ENCODE measurements at places on chromosomes 2 and 18. TPM values are rescaled to one million over a fixed set of nuclear protein-coding genes. Genes with fewer than 3 reads are reported as not detected.
A peak's percentile ranks its signal among the peaks of the same experiment; 100 is the strongest.

DNA sequence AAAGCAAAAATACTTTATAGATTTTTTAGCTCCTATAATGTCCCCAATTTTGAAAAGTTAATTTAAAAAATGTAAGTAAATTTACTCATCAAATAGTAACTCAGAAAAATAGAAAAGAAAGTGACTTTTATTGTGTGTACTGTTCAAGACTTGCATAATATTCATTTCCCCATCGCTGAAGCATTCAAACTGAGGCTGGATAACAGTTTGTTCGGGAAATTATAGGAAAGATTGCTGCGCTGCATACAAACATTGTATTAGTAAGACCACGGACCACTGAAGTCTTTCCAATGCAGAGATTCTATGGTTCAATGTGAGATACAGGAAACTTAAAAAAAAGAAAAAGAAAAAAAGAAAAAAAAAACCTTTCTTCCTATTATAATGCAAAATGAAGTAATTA is 10.4 kb downstream of the STK17B start:
- DNase-seq, result no peak

DNA sequence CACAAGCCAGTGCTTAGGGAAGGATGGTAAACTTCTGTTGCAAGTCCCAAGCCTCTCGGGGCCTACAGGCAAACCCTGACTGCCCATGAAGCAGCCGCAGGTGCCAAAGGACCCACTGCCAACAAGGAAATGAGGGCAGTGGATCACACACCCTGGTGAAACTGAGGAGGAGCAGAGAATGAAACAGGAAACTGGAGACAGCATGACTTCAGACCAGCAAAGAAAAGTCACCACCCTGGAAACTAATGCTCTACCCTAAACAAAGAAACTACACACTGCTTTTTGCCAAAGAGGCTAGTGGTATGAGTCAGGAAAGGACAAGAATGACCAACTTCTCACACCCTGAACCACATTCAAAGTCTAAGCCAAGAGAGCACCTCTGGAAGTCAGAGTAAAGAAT is 97.2 kb downstream of the MYO5B start:
- DNase-seq, result no peak

- no peak for DNase-seq
Observed at GRCh38 chr2:198004921-198005829, 200.8 kb downstream of the PLCL1 start.

DNA sequence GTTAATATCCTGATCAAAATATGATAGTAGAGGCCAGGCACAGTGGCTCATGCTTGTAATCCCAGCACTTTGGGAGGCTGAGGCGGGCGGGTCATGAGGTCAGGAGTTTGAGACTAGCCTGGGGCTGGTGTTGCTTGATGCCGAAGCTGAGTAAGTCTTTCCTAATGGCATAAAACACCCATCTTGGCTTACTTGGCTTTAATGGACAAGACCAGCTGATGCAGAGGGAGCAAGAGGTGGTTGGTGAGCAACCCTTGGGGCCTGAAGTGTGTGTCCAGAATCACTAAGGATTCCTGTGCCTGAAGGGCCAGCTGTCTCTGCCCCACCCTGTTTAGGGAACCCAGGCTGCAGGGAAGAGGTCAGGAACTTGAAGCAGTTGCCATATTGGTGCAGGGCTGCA is 217.2 kb downstream of the ARL4C start:
- no peak for DNase-seq

DNA sequence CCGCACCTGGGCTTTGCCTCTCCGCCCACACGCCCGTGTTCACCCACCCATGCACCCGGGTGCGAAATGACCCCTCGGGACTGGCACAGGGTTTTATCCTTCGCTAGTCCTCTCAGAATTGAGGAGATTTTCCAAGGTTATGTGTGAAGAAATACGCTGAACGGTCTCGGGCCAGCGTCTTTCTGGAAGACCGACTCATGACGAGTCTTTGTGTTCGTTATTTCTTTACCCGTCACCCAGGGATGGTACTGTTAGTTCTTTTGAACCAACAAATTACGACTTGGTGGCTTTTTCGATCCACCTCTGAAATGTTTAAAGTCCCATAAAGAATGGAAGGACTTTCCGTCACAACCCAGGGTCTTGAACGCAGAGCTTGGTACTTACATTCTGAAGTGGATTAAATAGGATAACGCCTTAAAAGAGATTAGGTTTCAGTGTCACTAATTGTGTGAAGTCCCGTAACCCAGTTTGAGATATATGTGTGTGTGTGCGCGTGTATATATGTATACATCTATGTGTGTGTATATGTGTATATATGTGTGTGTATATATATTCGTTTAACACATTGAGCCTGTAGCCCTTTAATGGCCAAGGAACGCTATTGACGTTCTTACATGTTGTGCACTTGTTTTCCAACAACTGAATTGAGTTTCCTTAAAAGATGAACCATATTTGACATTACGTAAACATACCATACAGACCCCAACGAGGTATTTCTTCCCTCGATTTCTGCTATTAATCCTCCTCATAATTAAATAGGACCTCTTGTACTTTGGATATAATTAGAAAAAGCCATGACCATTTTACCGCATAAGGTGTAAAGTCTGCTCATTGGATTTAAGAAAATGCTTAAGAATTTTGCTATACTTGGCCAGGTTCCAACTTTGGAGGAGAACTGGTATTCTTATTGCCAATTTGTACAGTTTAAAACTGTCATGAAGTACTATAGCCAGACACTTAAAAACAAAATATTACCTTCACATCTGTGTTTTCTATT is 889 bp downstream of the ZC3H15 start:
- peak; percentile 13 for DNase-seq

DNA sequence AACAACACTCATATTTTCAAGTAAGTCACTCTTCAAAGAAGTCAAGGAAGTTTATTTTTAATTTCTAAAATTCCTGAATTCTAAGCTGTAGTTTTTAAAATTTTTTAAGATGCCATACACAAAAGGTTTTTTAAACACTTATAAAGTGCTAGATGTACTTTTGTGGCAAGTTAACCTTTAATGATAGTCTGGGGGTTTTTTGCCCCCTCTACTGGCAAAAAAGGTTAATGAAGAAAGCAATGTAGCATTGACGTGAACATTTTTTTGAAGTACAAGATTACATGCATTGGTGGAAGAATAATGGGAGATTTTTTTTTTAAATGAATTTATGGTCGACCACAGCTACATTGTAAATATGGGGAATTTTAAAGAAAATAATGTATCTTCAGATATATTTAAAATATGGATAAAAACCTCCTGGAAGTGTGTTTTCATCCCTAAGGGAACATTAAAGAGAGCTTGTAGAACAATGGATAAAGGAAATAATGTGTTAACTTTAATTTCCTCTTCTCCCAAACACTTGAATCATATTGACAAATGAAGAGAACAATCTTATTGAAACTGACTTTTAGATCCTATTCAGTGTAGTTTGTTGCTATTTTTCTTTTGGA is 12.6 kb downstream of the ITPRID2 start:
- DNase-seq, result peak; percentile 45

DNA sequence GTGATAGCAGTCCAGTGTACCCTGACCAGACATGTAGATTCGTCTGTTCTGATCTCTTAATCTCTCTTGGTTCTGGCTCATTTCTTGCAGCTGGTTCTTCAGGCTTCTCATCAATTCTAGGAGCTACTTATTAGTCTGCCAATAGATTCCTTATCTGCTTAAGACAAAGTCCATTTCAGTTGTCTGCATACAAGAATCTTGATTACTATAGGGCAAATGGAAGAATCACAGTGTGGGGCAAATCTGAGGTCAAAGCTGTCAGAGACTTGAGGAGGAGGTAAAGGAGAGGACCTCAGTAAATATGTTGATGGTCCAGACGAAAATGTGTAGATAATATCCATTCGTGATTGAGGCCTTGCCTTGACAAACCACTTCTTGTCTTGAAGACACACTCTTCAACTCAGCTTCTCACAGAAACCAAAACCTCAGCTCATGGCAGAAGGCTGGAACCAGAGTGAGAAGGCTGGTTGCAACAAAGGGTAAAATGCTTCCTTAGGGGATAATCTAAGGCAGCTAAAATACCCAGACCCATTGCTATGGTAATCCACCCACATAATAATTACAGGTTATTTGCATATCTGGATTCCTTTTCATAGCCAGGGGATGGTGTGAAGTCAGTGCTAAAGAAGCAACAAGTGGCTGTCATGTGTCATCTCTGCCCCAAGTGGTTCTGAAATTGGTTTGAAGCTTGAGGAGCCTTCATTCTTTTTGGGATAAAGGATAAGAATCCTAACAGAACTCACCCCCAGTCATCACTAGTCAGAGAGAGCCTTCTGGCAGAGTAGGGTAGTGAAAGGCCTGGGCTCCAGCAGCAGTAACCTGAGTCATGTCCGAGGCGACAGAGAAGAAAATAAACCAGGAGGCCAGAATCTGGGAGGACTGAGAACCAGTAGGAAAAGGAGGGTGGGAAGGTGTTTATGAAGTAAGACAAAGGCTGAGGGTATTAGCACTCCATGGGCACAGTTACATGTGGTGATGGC is 29.2 kb upstream of the PELI1 start:
- no peak for DNase-seq

- no peak for DNase-seq
Observed at GRCh38 chr2:141835103-141835502, 295.7 kb downstream of the LRP1B start.

GRCh38 chr2:237604960-237605359 is 14.4 kb upstream of the RAB17 start:
- no peak for DNase-seq

GRCh38 chr2:118672571-118673158 is 174.8 kb downstream of the EN1 start:
- DNase-seq, result no peak

DNA sequence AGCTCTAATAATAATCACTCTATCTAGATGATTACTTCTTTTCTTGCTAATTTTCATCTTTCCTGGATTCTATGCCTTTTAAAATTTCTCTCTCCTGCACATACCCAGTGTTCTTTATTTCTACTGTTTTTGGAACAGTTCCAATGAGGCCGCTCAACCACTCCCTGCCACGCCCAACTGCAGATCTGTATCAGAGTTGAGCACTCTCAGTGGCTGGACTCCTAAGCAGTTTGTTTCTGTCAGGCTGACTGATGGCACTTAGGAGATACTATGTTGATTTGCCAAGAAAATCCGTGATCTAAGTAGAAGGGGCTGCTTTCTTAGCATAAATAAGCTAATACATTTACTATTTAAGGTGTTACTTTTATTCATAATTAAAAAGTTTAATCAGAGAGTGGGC is 192.8 kb downstream of the ARHGAP15 start:
- no peak for DNase-seq

- no peak for DNase-seq
Observed at GRCh38 chr2:231068525-231069222, 12.0 kb downstream of the PSMD1 start.

GRCh38 chr2:207930747-207931146 is 94.6 kb downstream of the PLEKHM3 start:
- no peak for DNase-seq

- no peak for DNase-seq
Observed at GRCh38 chr18:75036917-75037688, 171.8 kb downstream of the PTGR3 start.

DNA sequence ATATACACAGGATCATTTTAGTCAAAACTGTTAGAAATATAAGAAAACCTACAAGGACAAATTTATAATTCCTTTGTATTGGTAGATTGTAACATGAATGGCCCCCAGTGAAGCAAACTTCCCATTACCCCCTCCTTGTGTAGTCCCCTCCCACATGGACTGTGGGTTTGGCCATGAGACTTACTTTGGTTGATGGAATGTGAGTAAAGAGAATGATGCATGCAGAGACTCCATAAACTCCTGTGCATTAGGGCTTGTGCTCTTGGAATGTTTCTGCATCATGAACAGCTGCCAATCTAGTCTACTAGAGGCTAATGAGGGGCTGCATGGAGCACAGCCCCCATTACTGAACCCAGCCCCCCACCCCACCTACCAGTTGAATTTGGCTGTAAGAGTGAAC is 8.3 kb upstream of the TGFA start:
- DNase-seq, result no peak

DNA sequence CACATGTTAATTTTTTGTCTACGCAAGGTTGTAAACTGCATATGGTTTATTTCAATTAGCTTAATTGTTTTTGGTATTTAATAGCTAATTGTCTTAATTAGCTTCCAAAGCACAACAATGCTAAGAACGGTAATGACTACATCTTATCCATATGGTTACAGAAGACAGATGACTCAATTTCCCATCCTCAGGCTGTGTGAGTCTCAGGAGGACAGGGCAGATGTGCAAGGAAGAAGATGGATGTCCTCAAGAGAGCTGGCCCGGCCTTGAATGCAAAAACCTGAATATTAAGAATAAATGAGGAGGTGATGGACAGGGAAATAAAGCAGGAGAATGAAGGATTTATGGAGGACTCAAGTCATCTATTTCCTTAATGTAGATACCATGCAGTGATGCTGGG is 31.4 kb downstream of the SLC4A3 start:
- no peak for DNase-seq

- no peak for DNase-seq
Observed at GRCh38 chr18:5484526-5484925, 59.3 kb downstream of the EPB41L3 start.

GRCh38 chr2:200286578-200286977 is 19.9 kb upstream of the SPATS2L start:
- no peak for DNase-seq

GRCh38 chr18:58977801-58978200 is 113.1 kb downstream of the ZNF532 start:
- no peak for DNase-seq

DNA sequence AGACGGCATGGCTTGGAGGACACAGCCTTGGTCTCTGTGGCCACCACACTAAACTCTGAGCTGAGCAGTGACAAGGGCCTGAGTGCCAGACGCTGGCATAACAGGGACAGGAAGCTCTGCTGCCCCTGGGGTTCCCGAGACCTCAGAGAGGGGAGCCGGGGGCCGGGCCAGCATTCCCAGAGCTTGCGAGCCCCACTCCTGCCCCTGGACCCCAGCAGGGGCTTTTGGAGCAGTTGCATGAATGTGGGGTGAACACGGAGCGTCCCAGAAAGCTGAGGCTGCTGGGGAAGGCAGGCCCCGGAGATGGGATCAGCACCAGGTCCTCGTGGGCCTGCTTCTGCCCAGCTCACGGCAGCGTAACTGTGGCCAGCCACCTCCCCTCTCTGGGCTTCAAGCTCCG is 7.6 kb upstream of the ERFE start:
- no peak for DNase-seq

Gene NOL4
- 0.61 TPM for total RNA-seq

Gene GAREM2
- 0.71 TPM for total RNA-seq

Gene TMEM178A
- total RNA-seq, result 0.66 TPM

Gene RTKN
- total RNA-seq, result 9.5 TPM

Gene CD8A
- total RNA-seq, result 181 TPM

Gene DTNA
- 1.7 TPM for total RNA-seq

Gene APOB
- 0.09 TPM for total RNA-seq

Gene SPP2
- 0.05 TPM for total RNA-seq

Gene SANBR
- total RNA-seq, result 5.8 TPM

Gene DNER
- total RNA-seq, result 0.09 TPM

Gene PRSS56
- total RNA-seq, result 0.19 TPM

Gene MALL
- 1.2 TPM for total RNA-seq

Gene LNPK
- 23.5 TPM for total RNA-seq

Gene VSNL1
- total RNA-seq, result 0.47 TPM

Gene GPR75
- 0.57 TPM for total RNA-seq
